ENCODE measurements at places on chromosomes 4 and X.

DNA sequence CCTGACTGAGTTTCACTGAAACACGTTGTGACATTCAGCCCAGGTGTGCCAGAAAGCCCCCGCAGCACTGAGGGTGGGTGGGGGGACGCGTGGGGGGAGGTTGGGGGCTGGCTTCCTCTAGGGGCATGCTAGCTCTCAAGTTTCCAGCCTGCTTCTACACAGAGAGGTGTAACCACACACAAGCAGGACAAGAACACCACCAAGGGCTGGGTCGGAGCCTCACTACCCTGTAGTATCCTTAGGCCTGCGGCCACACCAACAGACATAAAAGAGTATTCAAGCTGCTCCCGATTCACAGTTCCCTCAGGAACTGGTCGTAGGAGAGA is 1.8 kb downstream of the USP46 start:
- no peak for DNase-seq

DNA sequence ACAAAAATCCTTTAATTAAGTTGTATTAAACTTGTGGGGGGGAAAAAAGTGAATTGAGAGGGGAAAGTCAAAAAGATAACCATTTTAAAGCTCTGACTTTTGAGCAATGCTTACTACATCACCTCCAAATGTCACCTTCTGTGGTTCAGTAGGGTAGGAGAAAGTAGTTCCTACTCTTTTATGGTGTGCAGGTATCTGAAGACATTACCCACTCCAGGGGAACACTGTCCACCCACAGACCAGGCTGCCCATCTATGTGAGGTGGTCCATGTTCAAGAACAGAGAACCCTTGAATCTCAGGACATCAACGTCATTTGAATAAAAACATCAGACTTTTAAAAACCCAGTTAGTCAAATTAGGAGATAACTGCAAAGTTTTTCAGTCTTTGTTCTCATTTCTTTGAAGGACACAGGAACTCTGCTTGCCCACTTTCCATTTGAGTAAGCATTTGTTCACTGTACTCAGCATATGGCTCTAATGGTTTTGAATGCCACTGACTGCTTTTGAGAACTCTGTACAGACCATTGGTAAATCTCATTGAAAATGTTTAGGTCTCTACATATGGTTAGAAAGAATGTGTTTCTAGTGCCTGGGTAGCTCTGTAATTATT is 18.4 kb downstream of the NMU start:
- DNase-seq = no peak

DNA sequence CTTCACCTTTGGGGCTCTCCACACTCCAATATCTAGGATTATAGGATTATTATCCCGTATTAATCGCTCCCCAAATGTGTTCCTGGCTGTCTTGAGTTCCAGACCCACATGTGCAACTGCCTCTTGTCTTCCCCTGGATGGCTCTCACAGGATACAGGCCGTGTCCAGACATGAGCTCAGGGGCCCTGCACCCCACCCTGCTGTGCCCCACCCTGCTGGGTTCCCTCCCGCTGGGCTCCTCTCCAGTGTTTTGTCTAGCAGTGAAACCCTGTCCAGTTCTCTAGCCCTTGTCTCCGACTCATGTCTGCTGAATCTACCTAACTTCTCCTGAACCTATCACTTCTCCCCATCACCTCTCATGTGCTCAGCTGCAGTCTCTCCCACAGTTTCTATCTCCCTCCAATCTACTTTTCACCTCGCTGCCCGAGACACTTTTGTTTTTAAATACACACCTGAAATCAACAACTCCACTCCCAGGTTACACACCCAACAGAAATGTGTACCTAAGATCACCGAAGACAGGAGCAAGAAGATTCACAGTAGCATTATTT is 2.0 kb downstream of the RNF212 start:
- no peak for DNase-seq

DNA sequence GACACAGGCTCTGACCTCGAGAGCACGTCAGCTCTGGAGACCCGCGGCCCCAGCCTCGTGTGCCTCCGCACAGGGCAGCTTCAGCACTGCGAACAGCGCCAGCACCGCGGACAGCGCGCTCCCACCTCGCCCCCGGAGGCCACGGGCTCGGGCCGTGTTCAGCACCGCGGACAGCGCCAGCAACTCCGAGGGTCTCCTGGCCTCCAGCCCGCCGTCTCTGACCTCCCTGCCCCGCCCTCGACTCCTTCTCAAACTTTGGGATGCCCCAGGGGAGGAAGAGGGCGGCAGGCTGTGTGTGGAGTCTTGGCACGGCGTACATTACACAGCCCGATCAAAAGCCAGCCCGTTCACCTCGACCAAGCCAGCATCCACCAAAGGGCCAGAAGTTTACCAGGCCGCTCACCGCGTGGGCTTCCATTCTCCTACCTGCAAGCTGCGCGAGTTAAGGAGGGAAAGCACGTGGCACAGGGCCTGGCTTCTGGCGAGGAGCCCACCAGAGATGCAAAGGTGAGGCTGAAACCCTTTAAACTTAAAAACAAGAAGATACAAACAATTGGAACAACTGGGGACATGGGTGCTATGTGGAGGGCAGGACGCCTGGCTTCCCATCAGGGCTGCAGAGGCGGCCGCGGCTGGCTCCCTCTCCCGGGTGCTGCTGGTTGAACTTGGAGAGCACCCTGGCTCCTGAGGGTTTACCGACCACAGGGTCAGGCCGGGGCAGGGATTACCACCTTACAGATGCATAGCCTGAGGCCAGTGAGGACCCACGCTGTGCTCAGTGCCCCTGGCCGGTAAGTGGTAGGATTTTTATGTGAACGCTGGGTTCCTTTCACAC is 4.5 kb upstream of the NKX1-1 start:
- no peak for DNase-seq

DNA sequence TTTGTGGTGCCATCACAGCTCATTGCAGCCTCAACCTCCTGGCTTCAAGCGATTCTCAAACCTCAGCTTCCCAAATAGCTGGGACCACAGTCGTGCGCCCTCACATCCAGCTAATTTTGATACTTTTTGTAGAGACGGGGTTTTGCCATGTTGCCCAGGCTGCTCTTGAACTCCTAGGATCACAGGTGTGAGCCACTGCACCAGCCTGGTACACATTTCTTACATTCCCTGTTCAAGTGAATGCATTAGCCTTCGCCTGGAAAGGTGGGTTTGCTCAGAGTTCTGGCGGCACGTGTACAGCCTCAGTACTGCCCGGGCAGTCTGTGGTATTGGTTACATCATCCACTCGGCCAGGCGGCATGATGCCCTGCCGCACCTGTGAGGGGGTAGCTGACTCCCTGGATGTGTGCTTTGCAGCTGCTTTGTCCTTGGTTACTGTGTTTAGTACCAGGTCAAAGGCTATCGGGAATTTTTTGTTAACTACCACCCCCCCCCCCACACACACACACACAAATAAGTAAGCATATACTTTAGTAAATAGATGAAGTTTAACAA is 57.1 kb downstream of the TNIP2 start:
- DNase-seq = no peak

DNA sequence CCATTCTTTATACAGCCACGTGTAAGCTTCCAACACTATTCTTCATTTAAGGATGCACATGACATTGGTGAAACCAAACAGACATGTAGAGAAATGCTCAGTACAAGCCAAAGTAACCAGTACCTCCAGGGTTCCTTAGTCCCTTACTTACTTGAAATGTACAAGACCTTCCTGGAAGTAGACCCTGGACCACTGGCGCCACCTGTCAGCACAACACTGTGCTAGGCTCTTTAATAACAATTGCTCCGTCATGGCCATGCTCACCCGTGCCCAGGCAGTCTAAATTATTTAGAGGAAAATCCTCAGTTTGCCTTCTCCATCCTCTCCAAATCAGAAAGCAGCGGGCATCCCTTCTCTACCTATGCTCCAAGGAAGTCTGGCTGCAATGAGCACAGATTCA is 52.7 kb downstream of the ADGRA3 start:
- no peak for DNase-seq

- peak; percentile 3 for DNase-seq
Measured at GRCh38 chrX:74178536-74178935, 125.4 kb upstream of the ZCCHC13 start.

DNA sequence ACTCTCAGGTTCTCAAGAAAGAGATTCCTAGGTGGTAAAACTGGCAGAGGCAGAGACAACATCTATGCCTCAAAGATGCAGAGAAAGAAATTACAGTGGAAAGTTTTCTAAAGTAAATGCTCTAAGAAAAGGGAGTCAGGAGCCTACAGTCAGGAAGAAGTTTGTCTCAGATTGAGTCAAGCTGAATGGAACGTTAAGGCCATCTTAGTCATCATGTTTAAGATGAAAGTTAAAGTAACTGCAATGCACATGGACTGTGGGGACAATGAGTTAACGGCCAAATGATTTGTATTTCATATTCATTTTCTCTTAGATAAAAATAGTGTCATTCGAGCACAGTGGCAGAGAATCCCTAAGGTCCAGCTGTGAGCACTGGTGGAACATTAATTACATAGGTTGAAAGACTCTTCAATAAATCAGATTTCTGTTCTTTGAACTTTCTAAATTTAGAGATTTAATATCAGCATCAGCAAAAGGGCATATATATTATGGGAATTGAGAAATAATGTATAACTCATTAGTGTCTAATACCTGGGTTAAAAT is 384.6 kb downstream of the DTHD1 start:
- no peak for DNase-seq

DNA sequence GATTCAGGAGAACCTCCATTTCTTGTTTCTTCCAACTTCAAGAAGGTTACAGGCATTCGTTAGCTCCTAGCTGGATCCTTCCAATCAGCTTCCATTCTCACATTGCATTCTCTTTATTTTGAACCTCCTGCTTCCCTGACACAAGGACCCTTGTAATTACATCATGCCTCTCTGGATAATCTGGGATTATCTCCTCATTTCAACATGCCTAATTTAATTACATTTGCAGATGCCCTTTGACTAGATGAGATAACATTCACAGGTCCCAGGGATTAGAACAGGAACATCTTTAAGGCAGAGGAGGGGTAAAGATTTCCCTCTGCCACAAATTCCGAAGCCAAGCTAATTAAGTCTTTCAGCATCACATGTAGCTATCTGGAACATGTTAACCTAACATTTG is 753.8 kb upstream of the PCDH7 start:
- no peak for DNase-seq

- DNase-seq = no peak
Measured at GRCh38 chrX:150236327-150236726, 126.8 kb upstream of the MAMLD1 start.

DNA sequence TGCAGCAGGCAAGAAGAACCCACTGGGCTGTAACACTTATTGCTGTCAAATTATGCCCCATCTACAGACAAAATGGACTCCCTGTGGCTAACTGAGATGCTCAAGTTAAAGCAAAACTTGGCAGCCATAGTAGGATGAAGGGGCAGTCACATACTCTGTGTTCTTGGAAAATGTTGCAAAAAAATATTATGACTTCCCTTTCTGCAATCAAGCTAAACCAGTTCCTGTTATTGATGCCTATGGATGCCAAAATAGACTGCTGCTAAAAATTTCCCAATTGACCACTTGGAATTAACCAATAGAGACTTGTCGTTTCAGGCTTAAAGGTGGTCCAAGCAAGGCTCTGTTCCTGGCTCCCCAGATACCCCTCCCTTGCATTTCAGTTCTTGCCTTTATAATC is 49.5 kb downstream of the IQCM start:
- no peak for DNase-seq

DNA sequence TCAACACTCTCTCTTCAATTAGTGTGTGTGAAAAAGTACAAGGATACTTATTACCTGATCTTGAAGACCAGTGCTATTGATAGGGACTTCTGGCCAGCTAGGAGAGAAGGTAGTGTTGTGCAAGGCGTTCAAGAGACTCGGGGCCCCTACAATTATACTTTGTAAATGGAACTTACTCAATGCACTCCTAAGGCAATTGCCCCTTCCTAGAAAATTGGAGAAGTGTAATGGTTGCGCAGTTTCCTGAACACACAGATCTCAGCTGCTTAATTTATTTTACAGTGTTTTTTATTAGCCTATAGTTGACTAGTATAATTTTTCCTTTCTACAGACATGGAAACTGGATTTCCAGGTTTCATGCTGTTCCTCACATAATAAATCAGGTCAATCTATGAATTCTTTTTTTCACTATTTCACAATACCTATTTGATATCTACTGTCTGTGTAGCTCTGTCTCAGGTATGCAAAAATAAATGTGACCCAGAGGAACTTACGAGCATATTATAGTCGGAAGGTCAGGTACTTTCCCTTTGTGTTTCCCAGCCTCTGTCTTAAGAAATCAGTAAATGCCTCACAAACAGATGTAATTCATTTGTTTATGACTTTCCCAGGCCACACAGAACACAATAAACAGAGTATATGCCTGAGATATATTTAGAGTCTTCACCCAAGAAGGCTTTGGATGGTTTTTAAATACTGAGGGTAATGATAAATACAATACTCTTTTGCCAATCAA is 89.1 kb upstream of the TET2 start:
- DNase-seq = peak; percentile 11

DNA sequence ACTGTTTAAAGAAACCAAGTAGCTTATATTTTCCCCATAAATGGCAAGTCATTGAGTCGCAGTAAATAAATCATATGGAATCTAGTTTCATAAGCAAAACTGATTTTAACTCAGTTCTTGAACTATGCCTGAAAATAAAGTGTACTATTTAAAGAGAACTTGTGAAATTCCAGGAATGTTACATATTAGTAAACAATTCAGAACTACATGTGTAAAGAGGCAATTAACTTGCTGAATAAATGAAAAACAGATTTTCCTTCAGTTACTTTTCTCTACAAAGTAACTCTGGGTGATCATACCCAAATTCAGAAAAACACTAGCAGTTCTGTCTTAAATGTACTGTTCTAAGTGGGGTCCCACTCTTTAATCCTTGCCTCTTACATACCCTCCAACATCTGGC is 236.1 kb upstream of the EDNRA start:
- DNase-seq = no peak

GRCh38 chrX:123647244-123647643 is 85.6 kb downstream of the THOC2 start:
- DNase-seq = no peak

DNA sequence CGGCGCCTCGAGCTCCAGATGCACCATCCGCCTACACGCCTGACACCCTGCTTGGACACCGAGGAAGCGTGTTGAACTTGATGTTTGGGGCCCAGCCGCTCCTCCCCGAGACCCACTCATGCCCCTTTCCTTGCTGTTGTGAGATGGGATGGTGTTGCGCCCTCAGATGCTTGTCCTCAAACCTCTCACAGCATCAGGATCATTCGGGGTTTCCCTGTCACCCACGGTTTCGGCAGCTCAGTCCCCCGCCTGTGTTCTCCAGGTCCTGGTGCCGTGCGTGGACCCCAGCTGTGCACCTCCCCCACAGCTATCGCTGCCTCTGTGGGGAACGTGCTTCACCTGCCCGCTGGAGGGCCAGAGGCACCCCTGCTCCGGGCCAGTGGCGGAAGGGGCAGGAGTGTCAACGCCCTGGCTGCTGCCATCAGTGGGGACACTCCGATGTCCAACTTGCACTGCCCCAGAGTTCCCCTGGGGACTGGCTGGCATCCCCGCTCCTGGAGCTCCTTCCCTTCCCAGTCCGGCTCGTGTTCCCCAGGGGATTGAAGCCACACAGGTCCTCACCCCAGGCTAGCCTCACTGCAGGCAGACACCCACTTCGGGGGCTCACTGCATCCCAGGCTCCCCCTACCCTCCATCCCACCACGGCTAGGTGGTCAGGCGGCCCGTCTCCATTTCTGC is 82.3 kb upstream of the ADRA2C start:
- DNase-seq = no peak

- DNase-seq = no peak
Measured at GRCh38 chrX:2589186-2590020, 88.6 kb upstream of the DHRSX start.
